ENCODE measurements at places on chromosomes 6 and 20. TPM values are rescaled to one million over a fixed set of nuclear protein-coding genes. Genes with fewer than 3 reads are reported as not detected.

The ENPP4 gene
- total RNA-seq, result 11.5 TPM

DNA sequence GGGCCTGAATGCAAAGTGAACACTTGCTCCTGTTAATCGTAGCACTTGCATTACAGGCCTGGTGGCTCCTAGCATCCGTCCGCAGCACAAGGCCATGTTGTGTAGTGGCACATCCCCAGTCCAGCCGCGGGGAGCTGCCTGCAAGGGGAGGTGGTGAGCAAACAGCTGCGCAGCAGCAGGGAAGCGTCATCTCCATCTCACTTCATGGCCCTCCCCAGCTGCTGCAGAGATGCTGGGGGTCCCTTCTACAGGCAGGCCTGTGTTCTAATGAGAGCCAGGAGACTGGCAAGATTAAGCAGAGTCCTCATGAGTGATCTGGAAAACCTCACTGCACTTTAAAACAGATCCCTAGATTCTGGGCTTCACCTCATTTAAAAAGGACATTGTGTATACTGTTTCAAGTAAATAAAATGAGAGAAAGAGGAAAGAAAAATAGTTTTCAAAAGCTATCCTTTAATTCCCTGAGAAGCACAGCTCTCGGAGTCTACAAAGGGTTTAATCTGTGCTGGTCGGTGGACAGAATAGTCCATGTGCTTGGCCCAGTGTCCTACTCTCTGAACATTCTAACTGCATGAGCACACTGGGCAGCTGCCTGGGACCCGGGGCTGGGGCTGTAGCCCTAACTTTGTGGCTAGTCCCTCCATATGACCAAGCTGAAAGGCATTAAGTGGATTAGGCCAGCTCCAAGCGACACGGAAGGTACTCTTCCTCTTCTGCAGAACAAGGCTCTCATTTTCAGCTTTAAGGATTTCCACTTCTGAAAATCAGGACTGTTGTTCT, 125.8 kb downstream of the LY86 start:
- no peak overlapping the region for H3K27ac ChIP-seq
- no peaks in the 10 kb centered on the region for H3K36me3 ChIP-seq
- peaks cover 25% of the 10 kb centered on the region for H3K4me1 ChIP-seq
- H3K27me3 ChIP-seq, result peaks cover 4% of the 10 kb centered on the region
- no peak for DNase-seq

The BHLHE23 gene
- total RNA-seq, result not detected

The RAB22A gene
- total RNA-seq, result 17.9 TPM

- H3K4me1 ChIP-seq, result peaks cover 11% of the 10 kb centered on the region
- no peak overlapping the region for H3K27ac ChIP-seq
- H3K4me3 ChIP-seq, result no peak overlapping the region
Observed at GRCh38 chr6:32369660-32370059, 2.0 kb downstream of the TSBP1 start.

The BPIFB4 gene
- not detected for total RNA-seq

GRCh38 chr6:129817821-129818220, 43.3 kb downstream of the TMEM244 start:
- no peaks in the 10 kb centered on the region for H3K4me1 ChIP-seq
- no peaks in the 10 kb centered on the region for H3K27me3 ChIP-seq
- no peak overlapping the region for H3K4me3 ChIP-seq
- H3K36me3 ChIP-seq, result no peaks in the 10 kb centered on the region

- DNase-seq, result no peak
- H3K27me3 ChIP-seq, result no peaks in the 10 kb centered on the region
- peaks cover 18% of the 10 kb centered on the region for H3K4me1 ChIP-seq
- peak overlapping the region; percentile 83 for H3K27ac ChIP-seq
- H3K36me3 ChIP-seq, result peaks cover 21% of the 10 kb centered on the region
Observed at GRCh38 chr6:170305805-170306323, 694 bp upstream of the FAM120B start.
